ENCODE measurements at places on chromosomes 3 and 15.

- DNase-seq: no peak
Observed at GRCh38 chr3:72694398-72694797, 153.8 kb downstream of the SHQ1 start.

DNA sequence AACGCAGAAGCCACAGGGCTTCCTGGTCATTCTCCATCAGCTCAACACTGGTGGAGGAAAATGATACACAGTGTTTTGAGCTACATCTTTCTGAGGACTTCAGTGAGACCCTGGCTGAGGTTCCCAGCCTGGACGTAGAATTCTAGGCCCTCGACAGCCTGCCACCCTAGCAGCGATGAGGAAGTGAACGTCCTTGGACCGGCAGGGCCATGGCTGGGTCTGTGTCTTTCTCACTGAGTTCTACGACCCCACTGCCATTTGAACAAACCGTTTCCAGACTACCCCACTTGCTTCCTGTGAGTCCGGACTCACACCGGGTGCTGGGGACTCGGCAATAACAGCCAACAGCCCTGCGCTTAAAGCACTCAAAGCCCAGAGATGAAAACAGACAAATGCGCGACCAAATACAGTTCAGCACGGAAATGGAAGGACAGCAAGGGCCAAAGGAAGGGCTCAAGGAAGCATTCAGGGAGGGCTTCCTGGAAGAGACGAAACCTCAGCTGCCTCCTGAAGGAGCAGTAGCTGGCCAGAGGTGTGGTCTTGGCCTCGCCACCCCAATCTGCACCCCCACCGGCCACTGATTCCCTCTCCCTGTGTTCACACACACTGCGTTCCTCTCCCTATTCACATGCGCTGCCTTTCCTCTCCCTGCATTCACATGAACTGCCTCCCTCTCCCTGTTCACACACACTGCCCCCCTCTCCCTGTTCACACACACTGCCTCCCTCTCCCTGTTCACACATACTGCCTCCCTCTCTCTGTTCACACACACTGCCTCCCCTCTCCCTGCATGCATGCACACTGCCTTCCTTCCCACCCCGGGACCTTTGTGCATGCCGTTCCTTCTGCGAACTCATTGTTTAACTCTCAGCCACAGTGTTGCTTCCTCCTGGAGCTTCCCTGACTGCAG is 136.3 kb upstream of the PRR20G start:
- no peak for DNase-seq

DNA sequence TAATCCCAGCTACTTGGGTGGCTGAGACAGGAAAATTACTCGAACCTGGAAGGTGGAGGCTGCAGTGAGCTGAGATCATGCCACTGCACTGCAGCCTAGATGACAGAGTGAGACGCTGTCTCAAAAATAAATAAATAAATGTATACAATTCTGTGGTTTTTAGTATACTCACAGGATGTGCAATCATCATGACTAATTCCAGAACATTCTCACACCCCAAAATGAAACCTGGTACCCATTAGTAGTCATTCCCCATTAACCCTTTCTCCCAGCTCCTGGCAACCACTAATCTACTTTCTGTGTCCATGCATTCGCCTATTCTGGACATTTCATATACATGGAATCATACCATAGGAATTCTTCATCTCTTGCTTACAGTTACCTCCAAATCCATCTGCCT is 44.5 kb downstream of the LRRFIP2 start:
- no peak for DNase-seq

GRCh38 chr15:68276668-68277067 is 877 bp upstream of the FEM1B start:
- DNase-seq: no peak

DNA sequence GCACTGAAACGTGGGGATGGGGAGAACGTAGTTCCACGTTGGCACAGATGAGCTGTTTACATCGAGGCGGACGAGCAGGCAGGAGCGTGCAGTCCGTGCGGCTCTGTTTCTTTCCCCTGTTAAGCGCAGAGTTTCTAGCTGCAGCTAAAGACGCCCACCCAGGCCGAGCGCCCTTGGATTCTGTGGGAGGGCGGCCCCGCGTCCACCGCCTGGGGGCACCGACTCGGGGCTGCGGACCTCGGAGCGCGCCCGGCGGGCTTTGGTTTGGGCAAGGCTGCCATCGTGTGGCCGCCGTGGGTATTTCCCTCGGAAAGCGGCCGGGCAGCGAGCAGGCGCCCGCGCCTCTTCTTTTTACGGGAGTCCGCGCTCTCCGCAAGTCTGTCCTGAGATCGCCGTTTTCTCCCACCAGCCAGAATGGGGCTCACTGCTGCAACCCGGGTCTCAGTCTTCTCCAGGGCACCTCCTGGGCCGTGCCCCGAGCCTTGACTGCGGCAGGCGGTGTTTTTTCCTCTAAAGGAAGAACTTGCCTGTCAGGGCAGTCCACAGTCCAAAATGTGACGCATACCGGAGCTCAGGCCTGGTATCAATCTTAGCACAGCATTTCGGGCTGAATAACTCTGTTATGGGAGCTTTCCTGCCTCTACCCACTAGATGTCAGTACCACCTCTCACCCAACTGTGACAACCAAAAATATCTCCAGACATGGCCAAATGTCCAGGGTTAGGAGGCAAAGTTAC is 219.9 kb upstream of the IGF1R start:
- DNase-seq: peak; percentile 32

DNA sequence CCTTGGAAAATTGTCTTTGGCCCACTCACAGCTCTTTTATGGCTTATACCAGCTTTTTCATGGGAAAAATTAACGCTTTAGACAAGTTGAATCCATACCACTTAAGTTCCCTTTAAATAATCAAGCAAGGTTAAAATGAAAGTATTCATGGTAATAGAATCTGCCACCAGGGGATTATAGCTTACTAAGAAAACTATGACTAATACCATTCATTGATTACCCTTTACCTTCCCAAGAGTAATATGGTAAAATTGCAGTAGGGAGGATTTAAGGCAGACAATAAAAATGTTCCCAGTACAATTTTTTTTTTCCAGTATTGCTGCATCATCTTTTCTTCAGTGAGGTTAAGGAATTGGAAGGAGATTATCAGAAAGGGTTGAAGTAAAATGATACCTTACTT is 641.1 kb upstream of the NAALADL2 start:
- no peak for DNase-seq

DNA sequence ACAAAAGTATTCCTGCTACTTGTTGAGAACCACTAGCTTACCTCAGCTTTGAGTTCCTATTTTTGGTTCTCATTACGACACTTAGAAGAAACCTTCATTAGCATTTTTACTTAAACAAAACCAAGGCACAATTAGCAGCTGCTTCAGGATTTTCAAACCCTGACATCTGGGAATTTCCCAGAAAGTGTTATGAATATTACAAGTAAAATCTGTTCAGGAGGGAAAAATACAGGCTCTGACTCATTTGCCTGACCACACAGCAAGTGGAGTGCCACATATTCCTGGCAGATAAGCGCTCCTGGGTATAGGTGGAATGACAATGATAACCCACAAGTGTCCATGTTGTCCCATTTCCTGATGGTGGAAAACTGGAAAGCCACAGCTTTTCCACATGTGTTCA is 10.3 kb upstream of the RFTN1 start:
- DNase-seq: no peak

GRCh38 chr3:128012050-128012449 is 40.2 kb upstream of the SEC61A1 start:
- DNase-seq: no peak

- DNase-seq: no peak
Observed at GRCh38 chr3:169886671-169887070, 16.9 kb upstream of the LRRC31 start.

- no peak for DNase-seq
Observed at GRCh38 chr3:73591286-73591800, 33.4 kb downstream of the PDZRN3 start.

DNA sequence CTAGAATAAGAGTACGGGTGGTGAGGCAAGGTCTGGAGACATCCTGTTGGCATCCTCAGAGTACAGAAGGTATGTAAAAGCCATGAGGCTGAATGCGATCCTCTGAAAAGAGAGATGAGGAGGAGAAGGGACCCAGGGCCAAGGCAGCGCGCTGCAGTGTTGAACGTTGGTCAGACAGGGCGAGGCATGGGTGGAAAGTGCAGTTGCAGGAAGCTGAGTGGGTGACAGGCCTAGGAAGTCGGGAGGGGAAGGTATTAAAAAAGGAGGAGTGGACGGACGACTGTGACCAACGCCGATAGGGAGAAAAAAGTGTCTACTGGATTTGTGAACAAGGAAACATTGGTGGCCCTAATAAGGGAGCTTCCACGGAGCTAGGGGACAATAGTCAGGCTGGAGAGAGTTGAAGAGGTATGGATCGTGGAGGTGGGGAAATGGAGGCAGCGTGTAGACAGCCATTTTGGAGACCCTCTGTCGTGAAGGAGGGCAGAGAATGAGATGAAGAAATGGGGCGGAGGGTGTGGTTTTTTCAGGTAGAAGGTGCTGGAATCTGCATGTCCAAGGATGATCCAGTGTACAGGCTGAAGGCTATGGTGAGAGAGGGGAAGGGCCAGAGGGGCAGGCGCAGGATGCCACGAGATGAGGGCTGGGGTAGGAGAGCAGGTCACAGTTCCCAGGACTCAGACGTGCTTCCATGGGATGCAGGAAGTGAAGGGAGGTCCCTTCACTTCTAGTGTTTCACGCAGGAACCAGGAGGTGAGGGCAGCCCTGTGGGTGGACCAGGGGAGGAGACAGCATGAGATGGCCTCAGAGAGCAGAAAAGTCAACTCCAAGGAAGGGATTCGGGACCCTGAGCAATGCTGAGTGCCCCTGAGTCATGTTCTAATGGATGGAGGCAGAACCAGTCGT is 115.9 kb downstream of the ASB7 start:
- DNase-seq: no peak

- DNase-seq: no peak
Observed at GRCh38 chr15:95812491-95812890, 518.0 kb upstream of the NR2F2 start.

GRCh38 chr15:83290236-83290635 is 5.8 kb upstream of the BNC1 start:
- DNase-seq: no peak
